ENCODE measurements at places on chromosomes 13 and 19.

DNA sequence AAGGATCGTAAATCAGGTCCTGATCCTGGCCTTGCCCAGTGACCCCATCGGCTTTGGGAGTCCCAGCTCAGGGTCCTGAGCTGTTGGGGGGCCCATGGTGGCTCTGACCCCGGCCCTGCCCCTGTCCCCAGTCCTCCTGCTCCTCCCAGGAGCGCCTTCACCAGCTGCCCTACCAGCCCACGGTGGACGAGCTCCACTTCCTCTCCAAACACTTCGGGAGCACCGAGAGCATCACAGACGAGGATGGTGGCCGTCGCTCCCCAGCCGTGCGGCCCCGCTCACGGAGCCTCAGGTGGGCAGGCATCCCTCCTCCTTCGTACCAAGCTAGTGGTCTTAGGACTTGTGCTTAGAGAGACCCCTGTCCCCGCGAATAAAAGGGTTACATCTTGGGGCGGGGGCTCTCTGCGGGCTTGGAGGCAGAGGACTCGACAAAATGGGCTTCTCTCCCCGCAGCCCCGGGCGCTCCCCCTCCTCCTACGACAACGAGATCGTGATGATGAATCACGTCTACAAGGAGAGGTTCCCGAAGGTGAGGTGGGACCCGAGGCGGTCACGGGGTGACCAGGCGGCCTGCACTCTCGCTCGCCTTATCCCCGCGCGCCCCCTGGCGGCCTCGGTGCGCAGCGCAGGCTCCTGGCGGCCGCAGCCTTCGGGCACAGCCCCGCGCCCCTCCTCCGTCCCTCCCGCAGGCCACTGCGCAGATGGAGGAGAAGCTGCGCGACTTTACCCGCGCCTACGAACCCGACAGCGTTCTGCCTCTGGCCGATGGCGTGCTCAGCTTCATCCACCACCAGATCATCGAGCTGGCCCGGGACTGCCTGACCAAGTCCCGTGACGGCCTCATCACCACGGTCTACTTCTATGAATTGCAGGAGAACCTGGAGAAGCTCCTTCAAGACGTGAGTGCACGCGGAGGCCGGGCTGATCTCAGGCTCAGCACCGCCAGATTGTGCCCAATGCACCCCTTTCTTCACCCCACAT is 9.1 kb downstream of the MAST1 start:
- DNase-seq, result peak; percentile 80

GRCh38 chr13:23572836-23573235 is 2.6 kb downstream of the TNFRSF19 start:
- no peak for DNase-seq

DNA sequence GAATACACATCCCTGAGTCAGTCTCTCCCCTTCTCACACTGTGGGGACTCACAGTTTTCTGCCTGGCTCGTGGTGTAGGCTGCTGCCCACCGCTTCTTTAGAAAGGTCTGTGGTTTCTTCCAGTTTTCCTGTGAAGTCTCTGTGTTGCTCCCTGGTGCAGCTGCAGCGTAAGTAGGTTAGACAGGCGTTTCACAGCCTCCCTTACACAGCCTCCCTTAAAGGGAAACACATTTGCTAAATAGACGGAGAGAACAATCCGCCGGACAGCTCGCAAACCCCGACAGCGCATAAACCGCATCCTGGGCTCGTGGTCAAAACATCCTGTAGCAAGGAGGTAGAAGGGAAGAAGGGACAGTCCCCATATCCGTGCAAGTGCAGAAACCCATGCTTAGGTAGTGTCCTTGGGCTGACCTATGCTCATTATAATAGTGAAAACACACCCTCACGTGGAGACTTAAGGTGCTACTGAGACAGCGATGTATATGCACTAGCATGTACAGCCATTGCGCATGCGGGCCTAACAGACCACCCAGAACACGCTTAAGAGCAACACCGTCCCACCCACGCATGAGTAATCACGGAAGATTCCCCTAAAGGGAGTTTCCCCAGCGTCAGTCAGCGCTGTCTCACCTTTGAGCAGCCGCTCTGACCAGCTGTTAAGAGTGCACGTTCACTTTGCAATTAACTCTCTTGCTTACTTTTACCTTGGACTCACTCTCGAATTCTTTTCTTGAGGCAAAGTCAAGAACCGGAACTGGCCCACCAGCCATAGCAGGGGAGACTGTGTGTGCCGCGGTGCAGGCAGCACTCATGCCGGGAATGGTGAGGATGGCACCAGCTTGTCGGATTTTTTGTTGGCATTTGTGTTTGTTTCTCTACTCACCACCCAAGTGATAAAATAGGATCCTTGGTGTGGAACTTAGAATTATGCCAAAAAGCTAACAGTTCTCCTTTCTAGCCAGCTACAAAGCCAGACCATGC is 16.6 kb downstream of the SIGLEC8 start:
- peak; percentile 92 for DNase-seq

DNA sequence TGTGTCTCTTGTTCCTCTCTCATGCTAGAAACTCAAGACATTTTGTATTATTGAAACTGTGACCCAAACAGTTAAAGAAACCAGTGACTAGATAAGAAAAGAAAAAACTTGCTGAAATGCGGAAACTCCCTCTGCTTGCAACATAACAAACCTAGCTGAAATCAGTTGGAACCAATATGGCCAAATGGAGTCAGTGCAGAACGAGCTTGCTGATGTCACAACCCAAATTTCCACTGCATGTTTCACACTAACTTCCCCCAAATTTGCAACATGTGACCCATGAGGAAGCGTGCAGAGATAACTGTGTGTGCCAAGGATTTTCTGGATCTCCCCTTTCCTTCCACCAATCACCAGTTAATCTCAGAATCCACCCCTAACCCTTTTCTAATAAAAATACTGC is 208.0 kb downstream of the DLEU7 start:
- no peak for DNase-seq

DNA sequence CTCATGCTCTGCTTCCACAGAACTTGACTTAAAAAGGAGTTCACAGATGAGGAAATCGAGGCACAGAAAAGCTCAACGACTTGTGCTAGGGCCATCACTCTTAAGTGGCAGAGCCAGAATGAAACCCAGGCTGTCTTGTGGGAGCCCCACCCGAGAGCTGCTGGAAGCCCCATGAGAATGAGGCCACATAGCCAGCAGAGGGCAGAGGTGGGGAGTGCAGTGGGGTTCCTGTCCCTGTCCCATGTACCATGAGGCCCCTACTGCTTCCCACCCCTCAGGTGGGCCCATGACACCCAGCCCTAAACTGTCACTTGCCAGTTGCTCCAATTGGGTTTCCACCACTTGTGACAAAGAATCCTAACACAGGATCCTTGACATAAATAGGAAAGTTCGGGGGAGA is 175.9 kb downstream of the IRS2 start:
- peak; percentile 3 for DNase-seq

- no peak for DNase-seq
Measured at GRCh38 chr13:99477493-99477892, 23.8 kb upstream of the TM9SF2 start.

DNA sequence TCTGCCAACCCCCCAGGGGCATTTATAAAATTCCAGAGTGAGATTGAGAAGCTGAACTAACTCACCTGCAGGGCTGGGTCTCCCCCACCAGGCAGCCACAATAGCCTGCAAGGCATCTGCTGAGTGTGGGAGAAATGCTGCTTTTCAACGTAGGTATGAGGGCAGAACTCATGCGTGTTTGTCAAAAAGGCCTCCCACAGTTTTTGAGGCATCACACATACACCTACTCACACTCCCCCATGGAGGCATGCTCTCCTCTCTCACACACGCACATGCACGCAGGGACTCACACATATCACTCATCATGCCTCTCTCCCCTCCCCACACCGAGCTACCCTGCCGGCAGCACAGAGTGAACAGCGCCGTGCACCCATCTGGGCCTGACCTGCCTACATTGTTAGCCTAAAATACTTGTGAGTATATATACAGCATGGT is 390.5 kb downstream of the FGF9 start:
- DNase-seq, result peak; percentile 59

GRCh38 chr13:20397896-20398295 is 127.8 kb downstream of the CRYL1 start:
- DNase-seq, result no peak

DNA sequence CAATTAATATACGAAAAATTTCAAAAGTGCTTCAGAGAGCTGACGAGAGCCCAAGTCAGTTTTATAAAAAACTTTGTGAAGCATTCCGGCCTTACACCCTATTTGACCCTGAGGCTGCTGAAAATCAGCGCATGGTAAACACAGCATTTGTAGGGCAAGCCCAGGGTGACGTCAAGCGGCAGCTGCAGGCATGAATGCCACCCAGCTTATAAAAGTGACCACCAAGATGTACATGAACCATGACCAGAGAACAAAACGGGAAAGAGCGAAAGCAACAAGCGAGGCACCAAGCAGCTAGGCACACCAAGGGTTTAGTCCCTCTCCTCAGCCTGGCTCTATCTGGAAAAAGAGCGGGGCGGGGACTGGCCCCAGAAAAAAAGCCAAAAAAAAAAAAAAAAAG is 6.0 kb downstream of the SIGLEC11 start:
- no peak for DNase-seq

- DNase-seq, result no peak
Measured at GRCh38 chr19:3480383-3481091, at the start of gene SMIM24. Gene SMIM24 (minus strand): TSS chr19:3480525. CDS start chr19:3480463, 62 bp downstream.
